Esophagus mucosa (tissue), 1 donor: ENCODE measurements at places on chromosomes 1 and 21.

- peak; percentile 49 for ATAC-seq
These were observed 466 bp downstream of the VPS26C start for GRCh38 chr21:37266515-37267221.

GRCh38 chr1:67339623-67340343 lies 32.1 kb downstream of the IL12RB2 start:
- peak; percentile 78 for ATAC-seq

GRCh38 chr1:70083519-70083918 lies 121.9 kb downstream of the LRRC40 start:
- no peak for ATAC-seq

- no peak for ATAC-seq
These were observed 441.4 kb downstream of the RPS6KC1 start for GRCh38 chr1:213492161-213493041.

GRCh38 chr1:184650177-184650866 lies 104.3 kb downstream of the EDEM3 start:
- no peak for ATAC-seq

DNA sequence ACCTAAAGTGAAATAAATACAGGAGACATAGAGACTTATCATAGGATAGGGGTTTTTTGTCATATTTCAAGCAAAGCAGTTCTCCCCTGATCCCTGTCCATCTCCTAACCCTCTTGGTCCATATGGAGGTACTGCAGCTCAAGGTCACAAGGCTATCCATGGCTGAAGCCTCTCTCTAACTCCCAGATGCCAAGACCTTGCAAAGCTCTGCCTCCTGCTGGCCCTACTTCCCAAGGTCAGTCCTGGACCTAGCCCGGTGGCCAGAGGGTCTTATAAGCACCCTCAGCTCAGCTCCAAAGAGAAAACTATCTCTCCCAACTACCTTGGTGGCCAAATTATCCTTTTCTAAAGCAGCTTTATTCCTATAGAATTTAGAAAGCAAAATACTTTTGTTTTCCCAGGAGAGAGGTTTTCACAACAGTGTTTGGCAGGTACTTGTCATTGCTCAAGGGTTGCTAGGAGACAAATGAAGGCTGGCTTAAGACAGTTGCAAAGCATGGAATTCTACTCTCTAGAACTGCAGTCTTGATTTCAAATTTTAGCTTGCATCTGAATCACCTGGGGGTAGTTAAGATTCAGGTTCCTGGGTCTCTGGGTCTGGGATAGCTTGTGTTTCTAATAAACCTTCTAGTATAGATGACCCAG lies 121.5 kb downstream of the XCL2 start:
- ATAC-seq, result no peak

- no peak for ATAC-seq
These were observed 26.3 kb upstream of the RGS18 start for GRCh38 chr1:192131914-192132313.

DNA sequence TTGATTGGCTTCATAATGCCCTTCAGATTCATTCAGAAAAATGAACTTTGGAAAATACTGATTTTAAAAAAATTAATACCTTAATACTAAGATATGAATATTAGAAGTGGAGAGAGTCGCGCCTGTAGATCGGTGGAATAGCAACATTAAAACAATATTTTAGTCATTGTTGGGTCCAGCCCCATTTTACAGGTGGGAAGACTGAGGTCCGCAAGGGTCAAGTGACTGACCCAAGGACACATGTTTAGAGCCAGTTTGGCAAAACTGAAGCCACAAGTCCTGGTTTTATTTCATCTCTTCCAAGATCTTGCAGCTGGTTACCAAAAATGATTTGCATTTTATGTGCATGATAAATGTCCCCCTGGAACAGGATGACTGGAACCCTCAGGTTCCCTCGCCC lies 113.6 kb upstream of the TMEM51 start:
- ATAC-seq, result no peak

- ATAC-seq, result no peak
These were observed 1.9 kb downstream of the ELAVL4 start for GRCh38 chr1:50110656-50111055.

GRCh38 chr1:226886122-226886901 lies 15.9 kb downstream of the PSEN2 start:
- ATAC-seq, result no peak

DNA sequence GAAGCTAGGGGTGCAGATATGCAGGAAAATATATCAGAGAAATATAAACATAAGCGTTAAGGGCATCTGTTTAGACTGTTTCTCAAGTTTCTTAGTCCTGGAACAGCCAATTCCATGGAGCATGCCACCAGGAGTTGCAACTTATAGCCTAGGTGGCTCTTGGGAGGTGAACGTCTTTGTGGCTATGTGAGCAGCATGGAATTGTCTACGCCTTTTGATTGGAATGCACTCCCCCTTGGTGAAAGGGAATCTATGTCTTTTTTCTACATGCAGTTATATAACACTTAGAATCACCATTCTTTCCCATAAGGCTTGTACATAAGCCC lies 12.4 kb downstream of the RCSD1 start:
- no peak for ATAC-seq

GRCh38 chr1:89630048-89630447 lies 2.9 kb upstream of the LRRC8C start:
- no peak for ATAC-seq

DNA sequence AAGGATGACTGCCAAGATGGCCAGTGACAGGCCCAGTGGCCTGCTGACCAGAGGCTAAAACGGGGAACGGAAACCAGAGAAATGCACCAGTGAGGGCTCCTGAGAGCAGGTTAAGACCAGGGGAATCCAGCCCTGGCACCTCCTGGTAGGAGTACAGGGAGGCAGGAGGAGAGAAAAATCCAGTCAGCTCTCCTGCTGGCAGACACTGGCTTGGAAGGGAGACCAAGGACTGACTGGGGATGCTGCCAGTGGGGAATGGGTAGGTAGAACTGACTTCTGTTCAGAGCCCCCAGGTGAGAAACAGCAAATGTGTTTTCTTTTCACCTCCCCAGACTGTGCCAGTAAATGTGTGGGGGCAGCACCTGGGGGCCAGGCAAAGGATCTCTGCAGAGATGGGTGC lies 27.7 kb upstream of the CRNN start:
- no peak for ATAC-seq

- no peak for ATAC-seq
These were observed 238.5 kb downstream of the RERE start for GRCh38 chr1:8578936-8579335.

DNA sequence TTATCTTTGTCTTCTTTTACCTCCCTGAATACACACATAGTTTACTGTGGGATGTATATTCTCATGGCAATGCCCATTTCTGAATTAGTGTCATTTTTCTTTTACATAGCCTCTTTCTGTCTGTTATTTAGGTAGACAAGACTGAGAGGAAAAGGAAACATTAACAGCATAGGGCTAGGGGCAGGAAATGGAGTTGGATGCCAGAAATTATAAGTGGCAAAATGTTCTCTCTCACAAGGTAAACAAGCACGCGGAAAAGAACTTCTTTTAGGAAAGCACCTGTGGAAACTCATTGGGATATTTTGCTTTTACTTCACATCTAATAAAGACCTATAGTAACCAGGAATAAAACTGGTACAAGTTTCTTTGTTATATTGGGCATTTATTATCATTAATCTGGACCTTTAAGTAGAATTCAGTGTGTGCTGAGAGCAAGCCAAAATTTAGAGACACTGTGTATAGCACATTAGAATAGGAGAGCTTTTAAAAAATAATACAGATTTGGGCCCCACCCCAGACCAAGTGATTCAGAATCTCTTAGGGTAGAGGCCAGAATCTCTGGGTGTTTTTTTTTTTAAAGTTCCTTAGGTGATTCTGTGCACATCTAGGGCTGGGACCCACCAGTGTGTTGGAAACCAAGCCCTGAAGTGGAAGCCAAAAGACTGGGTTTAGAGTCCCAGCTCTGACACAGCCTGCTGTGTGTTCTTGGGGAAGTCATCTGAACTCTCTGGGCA lies 32.7 kb downstream of the S100A10 start:
- ATAC-seq, result peak; percentile 19

DNA sequence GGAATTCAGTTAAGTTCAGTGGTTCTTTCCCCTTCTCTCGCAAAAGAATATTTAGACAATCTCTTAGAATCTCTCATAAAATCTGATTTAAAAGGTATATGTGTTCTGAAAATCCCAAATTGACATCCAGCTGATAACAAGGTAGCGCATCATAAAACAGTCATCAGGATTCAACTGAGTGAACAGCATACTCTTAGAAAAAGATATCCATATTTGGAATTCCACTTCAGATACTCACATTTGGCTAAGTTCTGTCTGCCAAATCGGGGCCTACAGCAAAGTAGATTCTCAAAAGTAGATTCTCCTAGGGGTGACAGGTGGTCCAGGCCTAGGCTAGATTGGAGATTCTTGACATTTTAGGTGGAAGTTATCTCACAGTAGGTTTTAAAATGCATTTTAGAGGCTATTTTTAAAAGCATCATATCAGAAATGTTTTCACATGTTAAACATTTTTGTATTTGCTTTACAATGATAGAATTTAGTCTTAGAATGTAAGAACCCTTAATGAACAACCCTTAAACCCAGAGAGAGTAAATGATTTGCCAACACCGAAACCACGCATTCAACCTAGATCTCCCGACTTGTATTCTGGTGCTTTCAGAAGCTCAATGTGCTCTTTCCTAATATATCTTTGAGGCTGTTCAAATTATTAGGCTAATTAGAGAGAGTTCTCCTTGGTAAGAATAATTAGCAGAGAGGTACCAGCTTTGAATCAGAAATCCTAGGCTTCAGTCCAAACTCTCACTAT lies 318.9 kb downstream of the LMO4 start:
- ATAC-seq, result no peak

GRCh38 chr1:186839041-186839400 lies 10.3 kb downstream of the PLA2G4A start:
- no peak for ATAC-seq

DNA sequence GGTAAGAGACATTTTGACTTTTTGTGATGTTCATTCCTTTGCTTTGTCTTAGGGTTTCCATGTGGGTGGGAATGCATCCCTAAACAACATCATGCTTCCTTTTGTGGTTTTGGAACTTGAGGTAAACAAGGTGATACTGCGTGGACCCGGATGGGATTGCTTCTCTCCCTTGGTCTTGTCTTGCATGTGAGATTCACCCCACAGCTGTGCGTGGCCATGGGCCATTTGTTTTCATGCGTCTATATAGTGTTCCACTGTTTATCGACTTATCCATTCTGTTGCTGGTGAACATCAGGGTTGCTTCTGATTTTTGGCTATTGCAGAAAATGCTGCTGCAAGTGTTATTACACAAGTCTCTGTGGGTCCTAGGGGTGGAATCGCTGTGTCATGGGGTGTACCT lies 21.1 kb downstream of the CRYAA start:
- ATAC-seq, result no peak

- no peak for ATAC-seq
These were observed 1.1 kb downstream of the FOXO6 start for GRCh38 chr1:41362357-41362721.

DNA sequence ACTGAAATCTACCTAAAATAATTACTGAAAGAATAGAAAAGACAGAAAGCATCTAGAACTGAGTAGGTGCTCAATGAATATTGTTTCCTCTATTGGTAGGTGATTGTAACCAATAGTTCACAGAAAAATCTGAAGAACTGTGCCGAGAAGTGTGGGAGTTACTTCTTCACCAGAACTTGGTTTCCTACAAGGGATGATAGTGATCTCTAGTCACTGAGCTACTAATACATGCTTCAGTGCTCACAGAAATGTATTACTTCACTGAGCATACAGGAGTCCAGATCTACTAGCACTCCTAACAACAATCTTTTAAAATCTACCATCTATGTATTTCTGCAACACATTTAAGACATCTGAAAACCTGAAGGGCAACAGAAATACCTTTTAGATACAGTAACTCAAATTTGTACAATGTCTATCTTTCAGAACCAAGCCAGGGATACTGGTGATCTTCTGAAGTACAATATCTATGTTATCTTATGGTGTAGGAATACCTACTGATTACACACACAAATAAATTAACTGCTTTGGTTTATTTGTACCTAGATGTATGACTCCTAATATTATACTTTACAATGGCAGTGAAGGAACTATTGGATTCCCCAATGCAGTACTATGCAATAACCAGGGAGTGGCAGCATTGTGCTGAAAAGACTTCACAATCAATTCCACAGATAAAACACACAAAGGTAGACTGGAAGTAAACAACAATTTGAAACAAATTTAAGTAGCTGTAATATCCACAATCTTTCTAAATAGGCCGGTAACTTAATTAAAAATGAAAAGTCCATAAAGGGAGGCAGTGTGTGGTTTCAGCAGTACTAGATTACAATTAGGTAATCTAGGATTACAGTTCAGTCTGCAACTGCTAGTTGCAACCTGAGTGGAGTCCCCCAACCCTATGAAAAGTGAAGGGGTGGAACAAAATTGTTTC lies 243.0 kb downstream of the SLC45A1 start:
- peak; percentile 80 for ATAC-seq

GRCh38 chr1:41387667-41388091 lies 26.4 kb downstream of the FOXO6 start:
- ATAC-seq, result peak; percentile 54

- no peak for ATAC-seq
These were observed 22.6 kb downstream of the NPL start for GRCh38 chr1:182811975-182812722.

GRCh38 chr1:232432313-232432712 lies 197.6 kb downstream of the SIPA1L2 start:
- ATAC-seq, result no peak

GRCh38 chr1:237811633-237812032 lies 79.1 kb downstream of the ZP4 start:
- ATAC-seq, result no peak

DNA sequence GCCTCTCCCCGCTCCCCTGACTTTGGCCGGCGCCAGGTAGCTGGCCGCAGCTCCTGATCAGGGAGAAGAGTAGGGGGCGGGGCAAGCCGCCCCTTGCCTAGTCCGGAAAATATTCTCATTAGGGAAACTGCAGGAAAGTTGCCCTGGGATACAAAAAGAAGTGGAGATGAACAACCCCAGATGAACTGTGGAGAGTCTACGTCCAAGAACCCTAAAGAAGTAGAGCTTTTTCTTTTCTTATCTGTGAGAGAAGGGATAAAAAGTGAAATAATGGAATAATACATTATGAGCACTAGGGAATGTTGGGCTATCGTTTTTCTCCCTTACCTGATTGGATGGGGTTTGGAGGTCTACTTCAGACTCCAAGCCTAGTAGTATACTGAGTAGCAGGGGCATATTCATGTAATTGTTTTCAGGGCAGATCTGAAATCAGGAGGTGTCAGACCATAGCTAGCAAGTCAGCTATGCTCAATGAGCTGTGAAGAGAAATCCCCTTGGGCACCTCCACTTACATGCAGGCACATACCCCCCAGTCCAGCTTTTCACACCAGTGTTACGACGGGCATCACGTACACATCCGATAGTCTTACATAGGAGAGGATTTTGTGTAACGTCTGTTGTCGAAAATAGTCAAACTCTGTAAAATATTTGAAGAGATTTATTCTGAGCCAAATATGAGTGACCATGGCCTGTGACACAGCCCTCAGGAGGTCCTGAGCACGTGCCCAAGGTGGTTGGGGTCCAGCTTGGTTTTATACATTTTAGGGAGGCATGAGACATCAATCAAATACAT lies 1.7 kb upstream of the DUSP10 start:
- no peak for ATAC-seq
